ENCODE measurements at places on chromosomes 7 and 10.

- no peak for DNase-seq
Measured at GRCh38 chr10:94224656-94225055, 138.1 kb downstream of the NOC3L start.

DNA sequence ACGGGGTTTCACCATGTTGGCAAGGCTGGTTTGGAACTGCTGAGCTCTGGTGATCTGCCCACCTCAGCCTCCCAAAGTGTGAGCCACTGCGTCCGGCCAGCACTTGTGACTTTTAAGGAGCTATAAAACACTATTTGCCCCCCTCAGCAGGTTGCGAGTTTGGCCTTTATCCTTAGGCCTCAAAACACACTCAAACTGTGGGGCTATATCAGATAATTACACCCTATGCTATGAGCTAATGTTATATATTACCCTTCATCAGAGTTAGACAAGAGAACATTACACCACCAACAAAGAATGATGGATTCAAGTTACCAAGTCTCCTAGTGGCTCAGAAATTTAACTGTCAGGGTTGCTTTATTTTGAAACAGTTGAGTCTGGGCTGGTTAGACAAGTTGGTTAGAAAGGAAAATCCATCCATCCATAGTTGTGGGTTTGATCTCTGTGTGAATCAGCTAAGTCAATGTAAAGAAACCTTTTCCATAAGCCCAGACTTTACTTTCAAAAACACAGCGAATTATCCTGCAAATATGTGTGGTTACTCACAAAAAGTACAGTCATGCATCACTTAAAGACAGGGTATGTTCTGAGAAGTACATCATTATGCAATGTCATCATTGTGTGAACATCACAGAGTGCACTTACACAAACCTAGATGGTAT lies 115.8 kb downstream of the SEMA3D start:
- no peak for DNase-seq

DNA sequence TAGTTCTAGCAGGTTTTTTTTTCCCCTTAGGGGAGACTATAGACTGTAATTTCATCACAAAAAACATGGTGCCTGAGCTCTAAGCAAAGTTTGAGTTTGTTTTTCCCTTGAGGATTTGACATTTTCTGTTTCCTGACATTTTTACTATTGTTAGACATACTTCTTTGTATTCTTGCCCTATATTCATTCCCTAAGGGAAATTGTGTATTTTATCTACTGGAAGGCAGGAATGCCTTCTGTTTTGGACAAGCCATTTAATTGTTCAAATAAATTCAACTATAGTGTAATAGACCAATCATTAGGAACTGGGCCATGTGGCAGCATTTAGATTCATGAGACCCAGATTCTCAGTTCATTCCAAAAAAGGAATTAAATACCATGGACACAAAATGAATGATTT lies 335.0 kb downstream of the EXOC4 start:
- DNase-seq, result no peak

DNA sequence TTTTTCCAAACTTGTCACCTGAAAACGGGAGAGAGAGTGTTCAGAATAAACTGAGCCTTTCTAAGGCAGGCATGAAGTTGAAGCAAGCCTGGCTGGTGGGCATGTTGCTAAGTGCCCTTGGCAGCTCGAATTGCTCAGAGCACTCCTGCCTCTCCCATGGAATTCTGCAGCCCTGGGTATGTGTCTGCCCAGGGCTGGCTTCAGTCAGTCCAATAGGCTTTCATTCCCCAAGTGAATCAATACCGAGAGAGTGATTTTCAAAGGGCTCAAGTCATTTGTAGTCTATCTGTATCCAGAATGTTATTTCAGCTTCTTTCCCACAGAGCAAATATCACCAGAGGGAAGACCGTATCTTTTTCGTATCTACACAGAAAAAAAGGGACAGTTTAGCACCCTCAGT lies 415.5 kb upstream of the COBL start:
- no peak for DNase-seq

DNA sequence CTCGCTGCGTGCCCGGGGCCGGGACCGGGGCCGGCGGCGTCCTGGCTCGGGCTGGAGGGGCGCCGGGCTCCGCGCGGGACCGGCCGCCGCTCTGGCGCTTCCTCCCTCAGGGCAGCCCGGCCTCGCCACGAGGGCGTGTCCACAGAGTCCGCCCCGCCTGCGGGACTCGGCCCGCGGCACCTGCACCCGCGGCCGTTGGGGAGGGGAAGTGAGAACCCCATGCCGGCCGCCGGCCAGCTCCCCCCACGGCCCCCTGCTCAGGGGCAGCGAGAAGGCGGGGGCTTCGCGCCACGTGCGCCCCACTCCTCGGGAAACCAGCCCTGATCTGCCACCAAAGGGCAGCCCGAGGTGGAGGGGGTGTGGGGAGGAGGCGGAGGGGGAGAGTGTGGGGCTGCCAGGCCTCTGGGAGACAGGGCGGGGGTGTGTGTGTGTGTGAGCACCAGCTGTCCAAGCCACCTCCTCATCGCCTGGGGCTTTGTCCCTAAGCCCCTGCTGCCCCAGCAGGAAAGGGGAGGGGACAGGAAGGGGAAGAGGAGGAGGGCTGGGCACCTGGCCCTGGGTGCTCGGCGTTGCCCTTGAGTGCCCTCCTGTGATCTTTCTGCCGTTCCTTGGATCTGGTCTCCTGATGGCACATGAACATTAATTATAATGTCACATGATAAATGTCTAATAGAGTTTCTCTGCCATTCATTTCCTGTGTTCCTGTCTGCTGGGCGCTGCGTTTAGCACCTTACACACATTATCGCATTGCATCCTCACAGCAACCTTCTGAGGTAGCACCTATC lies at the start of gene PIK3AP1:
Gene PIK3AP1, minus strand, starts transcription at position 93 of the 785 bp plus-strand sequence. CDS start 120 bp downstream, outside the sequence.
- DNase-seq, result peak; percentile 45

DNA sequence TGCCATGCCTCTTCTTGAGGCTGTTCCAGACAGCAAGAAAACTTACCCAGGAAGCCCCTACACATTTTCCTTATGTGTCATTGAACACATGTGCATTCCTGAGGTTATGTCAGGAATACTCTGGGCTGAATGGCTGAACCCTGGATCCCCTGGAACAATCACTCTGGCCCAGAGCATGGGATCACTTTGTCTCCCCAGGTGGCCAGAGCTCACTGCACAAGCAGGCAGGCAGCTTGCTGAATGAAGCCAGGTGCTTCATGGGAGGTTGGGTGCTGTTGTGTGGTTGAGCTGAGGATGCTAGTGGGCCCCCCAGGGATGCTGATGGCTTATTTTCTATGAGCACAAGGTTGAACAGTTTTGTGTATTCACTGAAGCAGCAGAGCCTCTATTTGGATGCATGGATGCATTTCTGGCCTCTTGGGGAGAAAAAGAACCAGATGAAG lies 54.7 kb upstream of the NPTX2 start:
- DNase-seq, result no peak

DNA sequence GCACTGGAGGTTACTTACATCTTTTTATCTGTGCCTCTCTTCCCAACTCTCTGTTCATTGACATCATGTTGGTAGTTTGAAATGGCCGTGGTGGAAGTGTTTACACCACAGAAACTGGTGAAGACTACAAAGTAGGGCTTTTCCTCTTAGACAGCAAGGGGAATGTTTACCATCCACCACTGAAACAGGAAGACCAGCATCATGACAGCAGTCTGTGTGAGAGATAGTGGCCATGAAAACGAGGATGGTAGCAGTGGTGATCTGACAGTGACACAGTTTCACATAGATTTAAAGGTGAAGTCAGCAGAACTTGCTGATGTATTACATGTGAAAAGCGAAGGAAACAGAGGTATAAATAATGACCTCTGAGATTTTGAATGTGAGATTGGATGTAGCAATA lies 115.7 kb downstream of the CCDC71L start:
- DNase-seq, result no peak

- DNase-seq, result no peak
Measured at GRCh38 chr7:143902332-143902899, 440 bp upstream of the TCAF1 start.

DNA sequence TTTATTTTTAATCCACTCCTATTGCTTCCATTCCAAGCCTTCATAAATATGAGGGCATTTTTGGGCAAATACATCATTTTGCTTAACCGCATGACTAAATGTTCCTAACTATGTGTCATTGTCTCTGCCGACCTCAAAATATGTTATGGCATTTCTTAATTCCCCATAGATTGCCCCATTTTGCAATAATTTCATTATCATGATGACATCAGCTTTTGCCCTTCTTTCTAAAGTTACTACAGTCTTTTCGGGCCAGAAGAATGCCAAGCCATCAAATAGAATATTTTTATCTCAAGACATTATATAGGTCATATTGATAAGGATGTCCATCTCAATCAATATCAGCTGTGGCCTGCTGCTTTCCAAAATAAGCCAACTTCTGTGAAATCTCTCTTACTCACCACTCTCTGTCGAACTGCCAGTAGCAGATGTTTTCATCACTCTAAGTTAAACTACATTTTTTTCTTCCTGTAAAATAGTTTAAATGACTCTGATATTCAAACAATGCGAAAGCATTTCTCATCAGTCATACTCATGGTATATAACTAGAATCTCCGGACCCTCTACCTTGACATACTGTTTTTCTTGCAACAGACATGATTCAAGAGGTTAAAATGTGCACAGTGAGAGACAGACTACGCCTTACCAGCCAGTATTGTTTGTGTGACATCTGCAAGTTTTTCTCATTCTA lies 1254.6 kb upstream of the CELF2 start:
- DNase-seq, result no peak

DNA sequence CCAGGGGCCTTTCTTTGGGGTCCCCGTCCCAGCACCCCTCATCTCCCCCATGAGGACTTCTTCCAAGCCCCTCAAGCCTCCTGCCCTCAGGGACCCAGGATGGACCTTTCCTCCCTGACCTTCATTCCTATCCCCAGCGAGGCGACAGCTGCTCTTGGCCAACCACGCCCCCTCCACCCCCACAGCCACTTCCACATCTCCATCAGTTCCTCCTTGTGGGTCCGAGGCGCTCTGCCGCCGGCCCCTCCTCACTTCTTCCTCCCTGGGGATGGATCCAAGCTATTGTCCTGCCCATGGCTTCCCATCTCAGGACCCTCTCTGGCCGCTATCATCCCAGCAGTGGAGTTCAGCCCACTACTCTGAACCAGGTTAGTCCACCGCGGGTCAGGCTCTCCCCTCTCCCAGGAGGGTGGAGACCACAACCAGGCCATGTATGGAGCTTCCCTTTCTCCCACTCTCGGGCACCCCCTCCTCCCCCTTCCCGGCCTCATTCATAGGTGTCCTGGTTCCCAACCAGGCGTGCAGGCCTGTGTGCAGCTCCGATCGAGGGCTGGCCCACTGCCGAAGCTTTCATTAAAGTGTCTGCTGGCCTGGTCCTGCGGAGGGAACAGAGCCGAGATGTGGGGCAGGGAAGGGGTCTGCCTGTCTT lies 1.7 kb upstream of the SH2B2 start:
- DNase-seq, result no peak

- no peak for DNase-seq
Measured at GRCh38 chr10:87519582-87519981, 14.9 kb downstream of the MINPP1 start.

GRCh38 chr7:25894002-25894901 lies 257.7 kb upstream of the NFE2L3 start:
- no peak for DNase-seq

- no peak for DNase-seq
Measured at GRCh38 chr7:151648429-151648828, 128.7 kb upstream of the RHEB start.

DNA sequence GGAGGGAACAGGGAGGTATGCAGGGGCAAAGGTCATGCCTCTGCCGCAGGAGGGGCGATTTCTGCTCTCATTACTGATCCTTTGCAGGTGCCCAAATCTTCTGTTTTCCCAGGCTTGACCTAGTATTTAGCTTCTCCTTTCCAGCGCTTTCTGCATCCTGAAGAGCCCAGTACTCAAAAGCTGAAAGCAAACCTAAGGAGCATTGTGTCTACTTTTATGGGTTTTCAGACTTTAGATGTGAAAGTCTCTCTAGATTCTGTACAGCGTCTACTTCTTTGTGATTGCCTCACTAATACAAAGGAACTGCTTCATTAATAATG lies 560 bp downstream of the GBF1 start:
- no peak for DNase-seq

DNA sequence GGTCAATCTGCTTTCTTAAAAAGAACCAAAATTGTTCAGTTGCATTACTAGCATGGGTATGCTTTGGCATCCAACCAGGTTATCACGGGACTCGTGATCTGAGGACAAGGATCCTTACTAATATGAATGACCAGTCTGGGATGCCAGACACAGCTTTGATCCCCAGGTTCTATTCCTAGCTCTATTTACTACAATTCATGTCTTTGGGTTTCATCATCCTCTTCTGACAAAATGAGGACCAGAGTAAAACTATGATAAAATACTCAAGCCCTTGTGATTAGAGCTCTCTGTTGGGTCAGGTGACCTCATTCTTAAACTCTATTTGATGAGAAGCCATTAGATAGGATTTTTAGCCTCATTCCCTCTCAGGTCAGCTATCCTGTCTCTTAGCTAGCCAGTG lies 119.8 kb downstream of the SLC25A13 start:
- no peak for DNase-seq

GRCh38 chr7:114785496-114785895 lies 136.4 kb upstream of the MDFIC start:
- DNase-seq, result no peak

GRCh38 chr7:71326595-71326994 lies 194.7 kb downstream of the GALNT17 start:
- no peak for DNase-seq

- DNase-seq, result no peak
Measured at GRCh38 chr10:102935505-102935904, 17.4 kb downstream of the CNNM2 start.

GRCh38 chr10:3136336-3136735 lies 36.2 kb downstream of the PITRM1 start:
- DNase-seq, result no peak

Measured in DMS153 (cell line).